ENCODE measurements at places on chromosomes 4 and X.

DNA sequence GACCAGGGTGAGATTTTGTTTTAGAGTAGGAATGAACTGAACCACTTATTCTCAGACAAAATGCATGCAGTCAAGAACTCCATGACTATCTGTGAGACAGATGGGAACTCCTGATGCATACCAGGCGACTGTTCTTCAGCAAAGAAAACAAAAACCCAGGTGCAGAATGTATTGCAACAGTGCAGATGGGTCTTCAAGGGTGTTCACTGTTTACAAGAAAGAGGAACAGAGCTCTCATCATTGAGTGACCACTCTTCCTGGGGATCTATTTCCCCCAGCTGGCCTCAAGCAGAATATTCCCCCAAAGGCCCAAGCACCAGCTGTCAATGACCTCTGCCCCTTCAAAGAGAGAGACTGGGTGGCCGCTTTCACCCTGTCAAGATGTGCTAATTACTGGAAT, 39.7 kb upstream of the BMP3 start:
- no peak for DNase-seq

DNA sequence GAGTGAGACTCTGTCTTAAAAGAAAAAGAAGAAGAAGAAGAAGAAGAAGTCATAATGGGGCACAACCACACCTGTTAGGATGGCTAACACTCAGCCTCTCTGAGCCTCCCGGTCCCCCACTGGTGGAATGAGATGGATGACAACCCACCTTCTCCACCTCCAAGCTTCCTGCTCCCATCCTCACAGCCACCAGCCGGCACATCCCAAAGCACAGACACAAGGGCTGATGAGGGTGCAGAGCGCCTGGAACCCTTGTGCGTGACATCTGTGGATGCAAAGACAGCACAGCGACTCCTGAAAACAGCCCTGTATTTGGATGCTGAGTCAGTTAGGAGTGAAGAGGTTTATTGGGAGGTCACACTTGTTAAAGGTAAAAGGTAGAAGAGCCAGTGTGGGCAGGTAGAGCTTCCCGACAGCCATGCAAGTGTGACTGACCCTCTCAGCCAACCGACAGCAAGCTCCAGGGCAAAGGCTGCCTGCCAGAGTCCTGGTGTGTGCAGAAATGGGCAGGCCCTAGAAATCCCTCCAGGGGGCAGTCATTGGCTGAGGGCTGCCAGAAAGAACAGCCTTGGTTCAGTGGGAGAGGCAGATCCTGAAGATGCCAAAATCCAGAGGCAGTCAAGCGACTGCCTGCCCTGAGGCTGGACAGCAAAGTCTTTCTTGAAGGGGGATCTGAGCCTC, 26.6 kb upstream of the MAN2B2 start:
- DNase-seq = no peak

DNA sequence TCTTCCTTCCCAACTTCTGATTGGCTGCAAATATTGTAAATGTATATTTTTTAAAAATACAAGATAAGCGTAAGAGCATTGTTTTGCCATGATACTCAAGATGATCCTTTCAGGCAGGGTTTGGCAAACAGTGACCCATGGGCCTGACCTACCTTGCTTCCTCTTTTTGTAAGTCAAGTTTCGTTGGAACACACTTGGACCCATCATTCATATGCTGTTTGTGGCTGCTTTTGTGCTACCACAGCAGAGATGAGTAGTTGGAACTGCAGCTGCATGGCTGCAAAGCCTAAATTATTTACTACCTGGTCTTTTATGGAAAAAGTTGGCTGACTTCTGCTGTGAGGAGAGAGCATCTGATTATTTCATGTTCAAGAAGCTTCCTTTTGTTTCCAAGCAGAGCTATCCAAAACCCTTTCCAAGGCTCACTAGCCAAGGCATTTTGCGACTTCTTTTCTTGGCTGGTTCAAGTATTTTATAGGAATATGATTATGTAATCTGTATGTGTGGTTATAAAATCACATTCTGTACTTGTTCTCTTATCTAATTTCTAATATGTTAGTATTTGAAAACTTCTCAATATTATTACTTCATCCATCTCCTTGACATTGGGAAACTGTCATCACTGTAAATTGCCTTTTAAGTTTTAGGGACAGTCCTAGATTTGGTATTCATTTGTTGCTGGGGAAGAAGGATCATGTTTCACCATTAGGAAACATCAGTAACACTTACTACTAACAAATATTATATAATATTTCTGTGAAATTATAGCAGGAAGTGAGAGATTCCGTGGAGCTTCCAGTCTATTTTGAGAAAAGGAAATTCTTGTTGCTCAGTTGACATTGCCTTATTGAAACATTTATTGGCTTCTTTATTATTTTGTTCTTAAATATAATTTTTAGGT, 109.2 kb downstream of the ARHGAP10 start:
- DNase-seq = no peak

DNA sequence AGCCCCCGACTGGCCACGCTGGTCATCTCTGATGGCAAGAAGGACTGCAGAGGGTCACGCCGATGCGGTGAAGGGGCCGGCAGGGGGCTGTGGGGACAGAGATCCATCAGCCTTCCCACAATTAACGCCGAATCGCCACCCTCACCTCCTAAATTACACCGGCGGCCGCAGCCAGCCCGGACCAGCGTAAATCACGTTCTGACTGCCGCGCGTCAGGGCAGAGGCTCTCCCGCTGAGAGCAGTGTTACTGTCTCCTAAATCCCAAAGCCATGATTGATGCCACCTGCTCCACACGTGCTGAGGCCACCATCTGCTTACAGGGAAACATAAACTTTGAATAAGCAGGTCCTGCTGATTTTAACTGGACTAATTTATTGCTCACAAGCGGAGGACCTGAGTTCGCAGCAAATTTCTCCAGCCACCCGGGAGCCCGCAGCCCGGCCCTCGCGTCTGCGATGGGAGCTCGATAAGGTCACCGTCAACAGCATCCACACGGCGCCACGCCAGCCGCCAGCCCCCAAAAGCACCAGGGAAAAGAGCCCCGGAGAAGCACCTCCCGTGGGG, 127.3 kb upstream of the NKX1-1 start:
- DNase-seq = no peak

All from stimulated activated naive CD4-positive, alpha-beta T cell (primary cell).